ENCODE measurements at places on chromosomes 4 and X. TPM values are rescaled to one million over a fixed set of nuclear protein-coding genes. Genes with fewer than 3 reads are reported as not detected.

Gene SPP1
- total RNA-seq = 0.18 TPM

Gene MAGEA1
- total RNA-seq = not detected

Gene DAPP1
- total RNA-seq = not detected

Gene TRPC5OS
- total RNA-seq = not detected

GRCh38 chrX:39938466-39938865 is 159.3 kb downstream of the BCOR start:
- no peak for DNase-seq
- no peaks in the 10 kb centered on the region for H3K4me1 ChIP-seq
- no peak overlapping the region for H3K27ac ChIP-seq
- H3K27me3 ChIP-seq = peaks cover 6% of the 10 kb centered on the region

DNA sequence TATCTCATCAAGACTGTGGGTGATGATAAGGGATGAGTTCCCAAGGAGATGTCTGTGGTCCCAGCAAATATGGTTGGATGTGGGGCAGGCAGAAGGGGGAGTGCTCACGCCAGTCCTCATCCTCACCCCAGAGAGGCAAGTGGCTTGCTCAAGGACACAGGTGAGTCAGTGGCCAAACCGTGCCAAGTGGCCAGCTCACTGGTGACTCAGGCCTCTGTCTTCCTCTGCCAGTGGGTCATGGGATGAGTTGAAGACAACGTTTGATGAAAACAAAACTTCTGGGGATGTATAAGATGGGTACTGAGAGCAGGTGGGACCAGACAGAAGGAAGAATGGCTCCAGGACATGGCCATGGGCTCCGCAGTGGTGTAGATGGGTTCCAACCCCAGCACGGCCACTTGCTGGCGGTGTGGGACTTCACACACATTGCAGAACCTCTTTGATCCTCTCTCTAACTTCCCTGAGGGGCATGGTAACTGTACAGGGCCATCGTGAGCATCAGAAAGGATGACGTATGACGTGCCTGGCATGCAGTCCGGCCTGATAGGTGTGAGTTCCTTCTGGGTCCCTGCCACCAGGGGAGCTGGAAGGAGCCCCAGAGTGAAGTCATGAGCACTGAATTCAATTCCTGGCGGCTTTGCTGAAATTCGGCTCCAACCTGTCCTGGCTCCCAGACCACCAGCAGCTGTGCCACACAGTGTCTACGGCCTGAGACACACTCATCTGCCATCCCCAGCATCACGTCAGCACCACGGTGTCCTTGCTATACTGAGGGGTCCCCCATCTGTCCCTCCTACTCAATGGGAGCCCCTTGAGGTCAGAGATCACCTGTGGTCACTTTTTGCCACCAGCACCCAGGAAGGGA is 41.3 kb upstream of the GPR78 start:
- no peak overlapping the region for H3K27ac ChIP-seq
- peaks cover 7% of the 10 kb centered on the region for H3K4me1 ChIP-seq
- no peak overlapping the region for H3K4me3 ChIP-seq
- peak; percentile 75 for DNase-seq
- H3K36me3 ChIP-seq = no peaks in the 10 kb centered on the region

DNA sequence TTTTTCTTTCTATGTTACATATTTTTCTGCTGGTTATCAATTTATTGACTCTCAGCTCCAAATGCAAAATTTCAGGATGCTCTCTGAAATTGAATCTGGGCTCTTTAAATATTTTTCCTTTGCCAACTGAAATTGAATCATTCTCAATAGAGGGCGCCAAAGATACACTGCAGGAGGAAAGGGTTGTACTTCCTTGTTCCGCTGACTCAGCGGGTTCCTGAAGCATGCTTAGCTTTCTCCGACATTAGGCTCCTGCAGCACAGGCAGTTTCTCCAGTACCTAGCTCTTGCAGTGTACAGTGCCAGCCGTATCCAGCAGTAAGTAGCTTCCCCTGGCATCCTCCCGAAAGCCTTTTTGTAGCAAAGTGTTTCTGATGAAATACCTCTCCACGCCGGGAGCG is 28.8 kb upstream of the CFAP47 start:
- H3K4me3 ChIP-seq = no peak overlapping the region
- peak; percentile 11 for DNase-seq
- no peaks in the 10 kb centered on the region for H3K36me3 ChIP-seq
- no peak overlapping the region for H3K27ac ChIP-seq
- no peaks in the 10 kb centered on the region for H3K27me3 ChIP-seq
- no peaks in the 10 kb centered on the region for H3K4me1 ChIP-seq

DNA sequence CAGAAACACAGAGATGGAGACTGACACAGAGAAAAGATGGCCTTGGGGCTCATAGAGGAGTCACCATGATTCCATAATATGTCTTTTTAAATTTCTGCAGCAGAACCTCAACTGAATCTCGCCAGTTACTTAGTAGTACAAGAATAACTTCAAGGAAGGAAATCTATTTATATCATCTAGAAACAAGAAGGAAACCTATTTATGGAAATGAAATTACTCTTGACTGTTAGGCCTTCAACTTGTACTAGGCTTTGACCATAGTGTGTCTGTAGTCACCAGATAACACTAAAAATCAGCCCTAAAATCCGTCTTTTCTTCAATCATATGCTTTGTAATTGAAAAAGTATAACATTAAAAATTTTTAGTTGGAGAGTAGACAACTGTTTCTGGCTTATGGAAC is 740.4 kb downstream of the TRIML1 start:
- no peak for DNase-seq
- no peak overlapping the region for H3K4me3 ChIP-seq
- no peaks in the 10 kb centered on the region for H3K27me3 ChIP-seq
- H3K27ac ChIP-seq = no peak overlapping the region
- no peaks in the 10 kb centered on the region for H3K4me1 ChIP-seq

DNA sequence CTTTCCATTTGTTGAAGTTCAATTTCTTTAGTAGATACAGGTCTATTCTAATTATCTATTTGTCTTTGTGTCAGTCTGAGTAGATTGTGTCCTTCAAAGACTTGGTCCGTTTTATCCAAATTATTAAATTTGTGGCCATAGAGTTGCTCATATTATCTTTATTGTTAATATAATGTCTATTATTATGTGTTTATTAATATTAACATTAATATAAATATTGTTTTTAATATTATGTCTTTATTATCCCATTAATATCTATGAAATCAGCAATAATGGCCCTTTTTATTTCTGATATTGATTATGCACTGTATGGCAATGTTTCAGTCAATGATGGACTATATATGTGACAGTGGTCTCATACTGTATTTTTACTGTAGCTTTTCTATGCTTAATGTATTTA is 2067.3 kb upstream of the AGA start:
- no peak for DNase-seq
- no peak overlapping the region for H3K4me3 ChIP-seq
- H3K36me3 ChIP-seq = no peaks in the 10 kb centered on the region
- no peaks in the 10 kb centered on the region for H3K4me1 ChIP-seq
- H3K27ac ChIP-seq = no peak overlapping the region
- no peaks in the 10 kb centered on the region for H3K27me3 ChIP-seq

DNA sequence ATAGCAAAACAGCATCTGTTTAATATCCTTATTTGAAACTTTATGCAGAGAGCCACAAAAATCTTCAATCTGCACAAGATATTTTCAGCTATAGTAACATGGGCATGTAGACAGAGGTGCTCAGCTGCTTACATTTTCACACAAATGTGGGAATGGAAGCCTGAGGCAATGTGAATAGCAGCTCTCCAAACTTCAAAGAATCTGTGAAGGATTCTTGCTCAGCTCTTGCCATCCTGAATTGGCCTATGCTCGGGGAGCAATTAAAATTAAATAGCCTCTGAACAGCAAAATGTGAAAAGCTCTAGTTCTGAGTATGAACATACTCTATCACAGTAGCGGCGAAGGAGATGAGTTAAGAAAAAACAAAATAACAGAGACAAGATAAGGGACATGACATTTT is 1523.8 kb downstream of the PCDH7 start:
- no peak overlapping the region for H3K4me3 ChIP-seq
- DNase-seq = no peak
- no peaks in the 10 kb centered on the region for H3K27me3 ChIP-seq

DNA sequence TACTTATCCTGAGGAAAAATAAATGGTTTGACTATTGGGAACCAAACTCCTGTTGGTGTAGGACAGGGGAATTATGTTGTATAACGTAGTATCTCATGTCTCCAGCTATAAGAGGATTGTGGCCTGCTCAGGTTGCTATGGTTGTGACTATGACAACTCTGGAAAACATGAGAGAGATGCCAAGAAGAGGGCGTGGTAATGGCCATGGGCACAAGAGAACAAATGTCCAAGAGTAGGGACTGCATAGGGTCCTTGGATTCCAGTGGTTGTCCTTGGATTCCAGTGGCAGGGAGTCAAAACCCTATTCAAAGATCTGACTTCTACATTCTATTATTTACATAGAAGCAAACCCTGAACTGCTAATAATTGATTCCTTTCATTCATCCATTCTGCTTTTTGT is 6.8 kb upstream of the MOB1B start:
- H3K4me1 ChIP-seq = no peaks in the 10 kb centered on the region
- no peak overlapping the region for H3K27ac ChIP-seq
- no peaks in the 10 kb centered on the region for H3K27me3 ChIP-seq

Measured in IMR-90 (cell line).